Osteoblast (primary cell): ENCODE measurements at places on chromosomes 3 and 15. TPM values are rescaled to one million over a fixed set of nuclear protein-coding genes. Genes with fewer than 3 reads are reported as not detected.

Gene MEGF11
- not detected in 2 replicates for total RNA-seq

DNA sequence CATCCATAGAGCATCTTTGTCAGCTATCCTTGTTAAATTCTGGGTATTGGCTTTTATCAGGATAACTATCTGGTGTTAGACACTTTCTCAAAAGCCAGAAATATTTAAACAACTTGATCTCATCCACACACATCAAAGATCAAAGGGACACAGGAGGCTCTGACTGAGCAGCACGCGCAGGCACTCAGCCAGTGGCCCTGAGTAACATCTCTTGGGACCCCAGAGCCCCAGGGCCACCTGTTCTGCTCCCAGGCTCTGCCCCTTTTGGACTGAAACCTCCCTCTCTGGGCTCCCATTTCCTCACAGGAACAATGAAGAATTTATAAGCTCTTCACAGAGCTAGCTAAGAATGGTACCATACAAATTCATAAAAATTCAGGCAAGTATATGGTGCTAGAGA lies 16.1 kb downstream of the ATP10A start:
- H3K27ac ChIP-seq: no peak overlapping the region
- peaks cover 24% of the 10 kb centered on the region for H3K4me1 ChIP-seq
- H3K4me3 ChIP-seq: no peak overlapping the region
- no peaks in the 10 kb centered on the region for H3K36me3 ChIP-seq
- H3K27me3 ChIP-seq: no peaks in the 10 kb centered on the region

- H3K36me3 ChIP-seq: no peaks in the 10 kb centered on the region
- peak; percentile 37 for DNase-seq
- no peaks in the 10 kb centered on the region for H3K27me3 ChIP-seq
- H3K4me3 ChIP-seq: no peak overlapping the region
Observed at GRCh38 chr3:42351207-42351606, 59.2 kb downstream of the LYZL4 start.

- no peak for DNase-seq
- no peak overlapping the region for H3K27ac ChIP-seq
- no peak overlapping the region for H3K4me3 ChIP-seq
- no peaks in the 10 kb centered on the region for H3K4me1 ChIP-seq
Observed at GRCh38 chr3:124149771-124150170, 157.8 kb upstream of the ROPN1 start.

GRCh38 chr15:89492111-89492641 lies 4.2 kb downstream of the RHCG start:
- H3K27ac ChIP-seq: no peak overlapping the region
- peaks cover 2% of the 10 kb centered on the region for H3K4me1 ChIP-seq
- H3K27me3 ChIP-seq: peaks cover 87% of the 10 kb centered on the region
- no peak overlapping the region for H3K4me3 ChIP-seq

Gene ITGA11
- 567 and 697 TPM in 2 replicates for total RNA-seq

GRCh38 chr3:11172096-11172690 lies 17.9 kb downstream of the HRH1 start:
- H3K4me1 ChIP-seq: peaks cover 24% of the 10 kb centered on the region
- H3K27me3 ChIP-seq: no peaks in the 10 kb centered on the region
- H3K36me3 ChIP-seq: no peaks in the 10 kb centered on the region
- peak; percentile 90 for DNase-seq
- no peak overlapping the region for H3K4me3 ChIP-seq

DNA sequence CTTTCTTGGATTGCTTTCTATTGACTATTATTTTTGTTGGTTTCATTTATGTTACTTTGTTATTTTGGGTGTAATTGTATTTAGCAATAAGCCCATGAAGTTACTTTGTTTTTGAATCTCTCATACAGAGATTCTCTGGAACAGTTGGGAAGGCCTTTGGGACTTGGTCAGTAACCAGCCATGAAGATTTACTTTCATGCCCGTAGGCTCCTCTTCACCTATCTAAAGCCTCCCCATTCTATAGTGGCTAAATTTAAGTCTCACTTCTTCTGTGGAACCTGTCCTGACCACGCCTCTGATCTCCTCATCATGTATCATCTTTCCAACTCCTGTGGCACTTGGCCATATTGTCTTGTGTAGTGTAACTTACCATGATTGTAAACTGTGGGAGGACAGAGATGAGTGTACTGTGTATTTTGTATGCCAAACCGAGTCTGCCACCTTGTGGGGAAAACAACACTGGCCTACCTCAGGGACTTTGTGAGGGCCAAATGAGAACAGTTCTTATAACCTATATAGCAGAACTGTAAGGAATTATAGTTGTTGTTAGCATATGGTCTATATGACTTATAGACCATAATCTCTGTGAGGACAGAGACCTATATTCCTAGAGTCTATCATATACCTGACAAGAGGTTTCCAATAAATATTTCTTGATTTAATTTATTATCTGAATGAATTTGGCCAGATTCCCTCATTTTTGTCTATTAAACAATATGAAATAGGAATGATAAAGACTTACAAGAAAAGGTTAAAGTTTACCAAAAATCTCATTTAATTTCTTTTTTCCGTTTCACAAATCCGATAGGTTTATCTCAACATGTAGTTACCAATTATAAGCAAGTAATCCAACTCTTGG lies 75.0 kb downstream of the STARD9 start:
- H3K27me3 ChIP-seq: no peaks in the 10 kb centered on the region
- peaks cover 3% of the 10 kb centered on the region for H3K4me1 ChIP-seq
- DNase-seq: peak; percentile 70
- H3K4me3 ChIP-seq: no peak overlapping the region
- H3K36me3 ChIP-seq: no peaks in the 10 kb centered on the region

Gene MEIS2
- 14.7 and 17.7 TPM in 2 replicates for total RNA-seq

Gene PEX5L
- total RNA-seq: 0.59 and 1.4 TPM in 2 replicates

GRCh38 chr3:23941440-23941839 lies 3.6 kb upstream of the NR1D2 start:
- H3K27me3 ChIP-seq: peaks cover 12% of the 10 kb centered on the region
- no peak for DNase-seq
- H3K27ac ChIP-seq: no peak overlapping the region
- peaks cover 7% of the 10 kb centered on the region for H3K4me1 ChIP-seq
- no peaks in the 10 kb centered on the region for H3K36me3 ChIP-seq
- no peak overlapping the region for H3K4me3 ChIP-seq
